Tibial nerve (tissue), 4 donors: ENCODE measurements at places on chromosomes 1 and 21.

DNA sequence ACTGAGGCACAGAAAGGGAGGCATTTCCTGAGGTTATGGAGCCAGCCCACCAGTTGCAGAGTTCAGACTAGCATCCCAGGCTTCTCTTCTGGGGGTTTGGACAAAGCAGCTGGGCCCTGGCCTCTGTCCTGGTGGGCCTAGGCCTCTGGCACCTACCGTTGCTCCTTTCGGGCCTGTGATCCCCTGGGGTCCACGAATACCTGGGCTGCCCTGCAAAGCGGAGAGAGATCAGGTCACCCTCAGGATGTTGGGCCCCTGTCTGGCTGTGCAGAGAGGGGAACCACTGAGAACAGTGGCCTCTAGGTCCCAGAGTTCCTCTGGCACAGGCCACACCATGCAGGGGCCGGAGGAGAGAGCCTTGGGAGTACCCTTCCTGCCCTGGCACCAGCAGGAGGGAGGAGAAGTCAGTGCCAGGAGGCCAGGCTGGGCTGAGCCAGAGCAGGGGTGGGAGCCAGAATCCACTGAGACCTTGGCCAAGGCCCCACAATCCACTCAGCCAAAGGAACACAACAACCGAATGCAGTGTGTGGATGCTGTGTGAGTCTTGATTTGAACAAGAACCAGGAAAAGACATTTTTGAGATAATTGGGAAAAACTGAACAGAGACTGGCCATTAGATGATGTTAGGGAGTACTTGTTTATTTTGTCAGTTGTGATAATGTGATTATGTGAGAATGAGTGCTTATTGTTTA is 8.9 kb downstream of the COL9A2 start:
- DNase-seq = no peak

- DNase-seq = no peak
Measured at GRCh38 chr1:181033128-181033798, 520 bp upstream of the MR1 start.

DNA sequence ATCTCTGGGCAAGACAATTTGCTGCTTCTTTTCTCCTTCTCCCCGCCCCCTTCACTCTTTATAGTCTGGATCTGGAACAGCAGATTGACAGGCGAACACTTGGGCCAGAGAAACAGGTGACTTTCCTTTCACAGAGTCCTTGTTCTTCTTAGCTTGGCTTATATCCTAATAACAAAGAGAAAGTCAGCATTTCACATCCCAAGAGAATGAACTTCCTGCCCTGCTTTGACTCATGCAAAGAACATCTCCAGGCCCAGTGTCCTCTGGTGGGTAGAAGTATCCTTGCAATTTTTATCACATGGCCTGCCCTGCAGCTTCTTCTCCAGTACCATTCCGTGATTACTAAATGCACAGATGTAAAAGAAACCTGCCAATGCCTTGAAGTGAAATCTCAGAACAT is 764.4 kb downstream of the ADGRL2 start:
- peak; percentile 19 for DNase-seq

DNA sequence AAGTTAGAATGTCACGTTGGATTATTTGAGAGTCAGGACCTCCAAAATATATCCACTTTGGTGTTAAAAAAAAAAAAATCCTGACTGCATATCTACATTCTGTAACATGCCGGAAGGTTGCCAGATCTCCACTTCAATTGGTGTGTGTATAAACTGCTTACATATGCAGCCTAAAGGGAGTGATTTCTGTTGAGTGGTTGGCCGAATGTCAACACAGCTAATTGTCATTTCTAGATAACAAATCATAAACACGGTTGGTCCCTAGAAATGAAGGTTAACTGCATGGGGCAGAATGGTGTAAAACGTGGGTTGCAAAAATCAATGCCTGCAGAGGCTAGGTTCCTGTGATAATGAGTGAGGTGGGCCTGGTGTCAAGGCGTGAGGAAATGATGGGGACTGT is 15.0 kb upstream of the ROR1 start:
- DNase-seq = no peak

DNA sequence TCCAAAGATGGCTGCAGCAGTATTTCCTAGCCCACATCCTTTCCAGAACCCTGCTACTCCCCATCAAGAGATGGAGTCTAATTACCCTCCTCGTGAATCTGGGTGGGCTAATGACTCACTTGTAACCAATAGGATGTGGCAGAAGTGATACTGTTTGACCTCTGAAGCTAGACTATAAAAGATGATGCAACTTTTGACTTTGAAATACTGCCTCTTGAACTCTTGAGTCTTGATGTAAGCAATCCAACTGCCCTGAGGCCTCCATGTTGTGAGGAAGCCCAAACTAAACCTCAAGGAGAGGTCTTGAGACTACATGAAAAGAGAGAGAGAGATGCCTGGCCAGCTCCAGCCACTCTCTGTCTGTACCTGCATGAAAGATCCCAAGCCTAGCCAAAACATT is 29.5 kb downstream of the LMO4 start:
- no peak for DNase-seq

- no peak for DNase-seq
Measured at GRCh38 chr21:15772654-15773053, 42.9 kb downstream of the USP25 start.

DNA sequence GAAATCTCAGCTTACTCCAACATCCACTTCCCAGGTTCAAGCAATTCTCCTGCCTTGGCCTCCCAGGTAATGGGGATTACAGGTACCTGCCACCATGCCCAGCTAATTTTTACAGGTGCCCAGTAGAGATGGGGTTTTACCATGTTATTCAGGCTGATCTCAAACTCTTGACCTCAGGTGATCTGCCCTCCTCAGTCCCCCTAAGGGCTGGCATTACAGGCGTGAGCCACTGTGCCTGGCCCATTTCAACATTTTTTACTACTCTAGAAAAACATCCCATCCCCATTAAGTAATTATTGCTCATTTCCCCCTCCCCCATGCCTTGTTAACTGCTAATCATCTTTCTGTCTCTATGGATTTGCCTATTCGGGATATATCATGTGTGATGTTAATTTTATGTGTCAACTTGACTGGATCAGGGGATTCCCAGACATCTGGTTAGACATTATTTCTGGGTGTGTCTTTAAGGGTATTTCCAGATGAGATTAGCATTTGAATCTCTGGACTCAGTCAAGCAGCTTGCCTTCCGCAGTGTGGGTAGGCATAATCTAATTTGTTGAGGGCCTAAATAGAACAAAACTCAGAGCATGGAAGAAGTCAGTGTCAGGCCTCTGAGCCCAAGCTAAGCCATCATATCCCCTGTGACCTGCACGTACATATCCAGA is 33.0 kb upstream of the ZBTB8B start:
- no peak for DNase-seq

DNA sequence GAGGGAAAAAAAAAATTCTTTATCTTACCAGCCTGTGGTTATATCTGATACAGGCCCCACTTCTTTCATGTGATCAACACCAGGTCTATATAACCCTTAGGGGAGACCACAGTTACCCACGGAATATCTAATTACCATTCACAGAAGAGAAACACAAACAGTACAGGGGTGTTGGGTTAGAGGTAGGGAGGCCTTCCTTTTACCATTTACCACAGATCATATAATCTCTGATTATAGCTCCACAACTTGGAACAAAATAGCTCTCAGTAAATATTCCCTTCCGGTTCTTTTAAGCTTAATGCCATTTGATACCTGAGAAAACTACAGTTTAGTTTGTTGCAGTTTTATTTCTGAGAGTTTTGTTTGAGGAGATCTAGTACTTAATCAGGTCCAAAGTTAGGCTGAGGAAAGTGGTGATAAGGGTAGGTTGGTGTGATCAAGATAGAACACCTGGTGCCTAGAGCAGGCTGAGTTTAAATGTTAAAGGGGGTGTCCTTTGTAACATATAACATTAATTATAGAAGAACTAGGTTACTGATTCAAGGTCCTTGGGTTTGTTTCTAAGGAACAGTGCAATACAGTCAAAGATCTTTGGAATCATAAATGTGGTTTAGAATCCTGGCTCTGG is 14.1 kb downstream of the EPB41 start:
- DNase-seq = no peak

- DNase-seq = peak; percentile 10
Measured at GRCh38 chr1:165162671-165163241, 193.8 kb downstream of the LMX1A start.

DNA sequence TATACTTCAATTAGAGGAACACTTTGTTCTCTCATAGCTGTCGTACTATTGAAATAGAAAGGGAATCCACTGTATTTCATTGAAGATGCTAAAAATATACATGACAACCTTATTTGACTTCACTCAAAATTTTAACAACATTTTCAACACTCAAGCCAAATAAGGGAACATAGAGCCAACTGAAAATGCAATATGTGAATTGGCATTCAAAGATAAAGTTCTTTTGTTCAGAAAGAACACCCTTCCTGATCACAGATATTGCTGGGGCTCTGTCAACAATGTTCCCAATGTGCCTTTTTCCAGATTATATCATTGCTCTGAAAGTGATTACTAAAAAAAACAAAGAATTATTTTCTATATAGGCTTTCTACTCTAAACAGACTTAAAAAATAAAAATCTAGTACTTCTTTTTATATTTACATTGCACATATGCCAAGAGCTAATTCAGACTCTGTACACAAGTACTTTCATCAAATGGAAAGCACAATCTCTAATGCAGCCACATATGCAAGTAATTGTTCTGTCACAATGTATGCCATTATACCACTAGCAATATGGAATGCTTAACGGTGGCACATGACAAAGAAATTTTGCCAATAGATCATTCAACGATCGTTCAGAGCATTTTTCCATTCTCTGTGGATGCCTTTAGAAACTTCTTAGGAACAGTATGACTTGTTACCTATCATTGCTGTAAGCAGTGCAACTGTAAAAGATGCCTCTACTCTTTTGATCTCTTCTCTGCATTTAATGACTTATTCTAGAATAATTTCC is 171.0 kb downstream of the EIF4G3 start:
- no peak for DNase-seq

- DNase-seq = no peak
Measured at GRCh38 chr1:219581766-219582165, 31.1 kb downstream of the ZC3H11B start.

DNA sequence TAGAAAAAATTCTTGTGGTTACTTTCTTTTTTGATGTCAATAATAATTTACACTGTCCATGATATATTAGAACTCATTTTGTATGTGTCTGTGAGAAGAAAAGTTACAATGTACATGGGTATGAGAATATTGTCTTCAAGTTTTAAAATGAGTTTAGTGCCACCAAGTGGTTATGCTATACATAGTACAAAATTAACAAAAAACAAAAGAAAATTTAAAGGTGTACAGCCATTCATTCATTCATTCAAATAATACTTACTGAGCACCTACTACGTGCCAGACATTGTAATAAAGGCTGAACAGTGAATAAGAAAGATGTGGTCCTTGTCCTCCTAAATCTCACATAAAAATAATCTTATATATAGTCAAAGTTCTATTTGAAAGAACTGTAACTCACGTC is 27.7 kb downstream of the UCHL5 start:
- no peak for DNase-seq

- no peak for DNase-seq
Measured at GRCh38 chr1:245810789-245811337, 656.1 kb downstream of the KIF26B start.

GRCh38 chr21:43348801-43349261 is 78.1 kb downstream of the SIK1 start:
- DNase-seq = no peak

DNA sequence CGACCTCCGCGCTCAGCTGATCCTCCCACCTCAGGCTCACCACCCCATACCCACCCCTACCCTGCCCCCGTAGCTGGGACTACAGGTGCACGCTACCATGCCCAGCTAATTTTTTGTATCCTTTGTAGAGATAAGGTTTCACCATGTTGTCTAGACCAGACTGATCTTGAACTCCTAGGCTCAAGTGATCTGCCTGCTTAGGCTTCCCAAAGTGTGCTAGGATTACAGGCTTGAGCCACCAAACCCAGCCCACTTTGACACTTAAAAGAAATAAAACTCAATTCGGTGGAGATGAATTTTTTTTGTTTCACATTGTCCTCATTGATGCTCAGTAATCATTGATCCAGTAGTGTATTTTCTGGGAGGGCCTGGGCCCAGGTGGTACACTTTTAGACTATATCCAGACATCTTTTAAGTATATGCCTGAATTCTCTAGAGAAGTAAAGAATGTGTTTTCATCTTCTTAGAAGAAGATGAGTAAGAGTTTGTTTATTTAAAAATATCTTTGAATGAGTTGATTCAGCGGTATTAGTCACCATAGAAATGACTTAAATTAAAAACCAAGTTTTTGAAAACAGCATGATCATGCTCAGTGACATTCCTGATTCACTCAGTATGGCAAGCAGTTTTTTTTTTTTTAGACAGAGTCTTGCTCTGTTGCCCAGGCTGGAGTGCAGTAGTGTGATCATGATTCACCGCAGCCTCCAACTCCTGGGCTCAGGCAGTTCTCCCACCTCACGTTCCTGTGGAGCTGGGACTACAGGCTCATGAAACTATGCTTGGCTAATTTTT is 57.8 kb downstream of the EPB41 start:
- DNase-seq = no peak

GRCh38 chr21:45971616-45972352 is 9.8 kb upstream of the COL6A1 start:
- DNase-seq = no peak

GRCh38 chr1:233295975-233296322 is 424 bp upstream of the PCNX2 start:
- DNase-seq = no peak

- no peak for DNase-seq
Measured at GRCh38 chr1:175193527-175193910, 943 bp upstream of the KIAA0040 start.

- DNase-seq = no peak
Measured at GRCh38 chr1:32703479-32704291, 1.1 kb upstream of the SYNC start.

- DNase-seq = no peak
Measured at GRCh38 chr21:40678681-40679284, 168.2 kb downstream of the DSCAM start.

DNA sequence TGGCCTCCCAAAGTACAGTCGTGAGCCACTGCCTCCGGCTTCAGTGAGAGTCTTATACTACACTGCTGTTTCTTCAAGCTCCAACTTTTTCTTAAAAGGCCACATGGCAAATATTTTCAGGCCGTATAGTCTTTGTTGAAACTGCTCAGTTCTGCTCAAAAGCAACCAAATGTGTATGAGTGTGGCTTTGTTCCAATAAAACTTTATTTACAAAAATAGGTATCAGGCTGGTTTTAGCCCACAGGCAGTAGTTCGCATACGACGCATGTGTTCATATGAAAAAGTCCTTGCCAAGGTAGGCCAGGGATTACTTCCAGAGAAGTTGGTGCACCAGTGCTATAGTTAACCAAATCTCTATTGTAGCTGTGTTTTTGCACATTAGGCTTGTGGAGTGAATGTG is 6.2 kb downstream of the PLEKHM2 start:
- no peak for DNase-seq

- DNase-seq = no peak
Measured at GRCh38 chr1:208909011-208909984, 665.1 kb upstream of the PLXNA2 start.

- no peak for DNase-seq
Measured at GRCh38 chr1:194167956-194168640, 981.7 kb upstream of the B3GALT2 start.

GRCh38 chr1:153860285-153860684 is 62.5 kb downstream of the GATAD2B start:
- no peak for DNase-seq
